T-helper 2 cell (primary cell): ENCODE measurements at places on chromosomes 4 and X.

- DNase-seq = no peak
These were observed 460.3 kb downstream of the GPAT3 start for GRCh38 chr4:83996254-83996653.

DNA sequence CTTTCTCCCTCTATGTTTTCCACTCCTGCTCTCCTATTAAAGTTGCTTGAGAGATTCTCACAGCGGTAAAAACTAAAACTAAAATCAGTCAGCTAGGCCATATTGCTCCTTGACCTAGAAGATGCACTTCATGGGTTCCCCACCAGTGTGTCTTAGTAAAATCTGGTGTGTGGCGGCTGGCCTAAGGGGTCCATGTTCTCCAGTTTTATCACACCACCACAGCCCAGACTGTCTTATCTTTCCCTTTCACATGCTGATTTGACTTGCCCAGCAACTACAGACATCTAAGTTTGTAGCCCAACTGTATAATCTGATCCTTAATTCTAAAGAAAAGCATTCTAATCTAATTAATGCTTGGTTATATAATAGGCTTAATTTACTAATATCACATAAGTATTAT is 68.0 kb downstream of the ATP8A1 start:
- no peak for DNase-seq

- no peak for DNase-seq
These were observed 11.8 kb upstream of the HPGDS start for GRCh38 chr4:94354474-94354896.

DNA sequence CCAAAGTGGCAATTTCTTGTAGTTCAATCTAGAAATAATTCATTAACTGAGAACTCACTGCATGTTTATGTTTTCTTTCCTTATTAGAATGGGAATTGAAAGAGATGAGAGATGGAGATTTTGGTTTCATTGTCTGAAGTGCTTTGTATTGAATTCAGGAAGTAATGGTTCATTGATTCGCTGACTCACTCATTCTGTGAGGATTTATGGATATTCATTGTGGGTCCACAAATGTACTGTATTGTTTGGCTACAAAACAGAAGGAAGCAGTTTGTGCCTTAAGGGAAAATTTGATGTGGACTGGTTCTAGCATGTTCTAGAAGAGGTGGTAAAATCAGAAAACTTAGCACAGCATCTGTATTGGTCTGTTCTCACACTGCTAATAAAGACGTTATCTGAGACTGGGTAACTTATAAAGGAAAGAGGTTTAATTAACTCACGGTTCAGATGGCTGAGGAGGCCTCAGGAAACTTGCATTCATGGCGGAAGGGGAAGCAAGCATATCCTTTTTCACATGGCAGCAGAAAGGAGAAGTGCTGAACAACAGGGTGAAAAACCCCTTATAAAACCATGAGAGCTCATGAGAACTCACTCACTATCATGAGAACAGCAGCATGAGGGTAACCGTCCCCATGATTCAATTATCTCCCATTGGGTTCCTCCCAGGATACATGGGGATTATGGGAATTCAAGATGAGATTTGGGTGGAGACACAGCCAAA is 132.3 kb upstream of the VCX3A start:
- DNase-seq = no peak

DNA sequence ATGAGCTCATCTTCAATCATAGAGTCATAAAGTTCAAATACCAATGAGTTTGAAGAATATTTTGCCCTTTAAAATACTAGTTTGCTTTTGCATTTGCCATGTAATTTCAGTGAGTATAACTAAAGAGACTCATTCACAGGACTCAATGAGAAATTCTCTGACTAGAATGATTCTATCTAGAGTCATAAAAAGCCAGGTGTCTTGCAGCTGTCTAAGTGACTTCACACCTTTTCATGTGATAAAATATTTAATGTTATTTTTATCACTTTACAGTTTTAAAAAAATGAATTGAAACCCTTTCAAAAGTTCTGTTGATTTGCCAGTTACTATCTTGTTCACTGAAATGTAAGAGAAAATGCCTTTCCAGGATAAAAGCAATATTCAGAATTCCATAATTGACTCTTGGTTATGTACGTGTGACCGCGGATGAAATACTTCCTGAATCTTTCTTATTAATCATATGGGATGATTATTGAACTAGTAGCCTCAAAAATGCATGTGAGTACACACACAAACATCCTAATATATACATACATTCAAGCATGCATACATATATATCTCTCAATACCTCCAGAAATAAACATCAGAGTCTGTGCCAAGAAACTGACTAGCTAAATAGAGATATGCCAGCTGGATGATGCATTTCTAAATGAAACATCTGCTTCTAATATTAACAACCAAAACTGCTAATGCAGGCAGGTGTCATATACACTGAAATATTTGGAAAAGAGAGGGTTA is 87.0 kb downstream of the GABRB1 start:
- DNase-seq = no peak
